ENCODE measurements at places on chromosomes 2 and 18. TPM values are rescaled to one million over a fixed set of nuclear protein-coding genes. Genes with fewer than 3 reads are reported as not detected.

DNA sequence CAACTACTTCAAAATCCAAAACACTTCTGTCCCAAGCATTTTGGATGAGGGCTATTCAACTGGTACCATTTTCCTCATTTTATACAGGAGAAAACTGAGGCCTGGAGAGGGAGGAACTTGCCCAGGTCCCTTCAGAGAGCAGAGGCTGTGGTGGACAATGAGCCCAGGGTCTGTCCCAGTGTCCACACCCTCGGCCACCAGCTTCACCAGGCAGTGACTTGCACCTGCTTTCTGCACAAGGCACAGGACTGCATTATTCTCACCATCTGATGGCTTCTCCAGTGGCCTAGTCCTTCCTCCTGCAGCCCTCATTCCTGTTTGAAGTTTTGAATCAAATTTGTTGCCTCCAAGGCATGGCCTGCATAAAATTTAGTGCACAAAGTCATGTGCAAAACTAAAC, 53.3 kb downstream of the RNF144A start:
- DNase-seq = no peak

The MOCOS gene
- polyA plus RNA-seq = not detected

DNA sequence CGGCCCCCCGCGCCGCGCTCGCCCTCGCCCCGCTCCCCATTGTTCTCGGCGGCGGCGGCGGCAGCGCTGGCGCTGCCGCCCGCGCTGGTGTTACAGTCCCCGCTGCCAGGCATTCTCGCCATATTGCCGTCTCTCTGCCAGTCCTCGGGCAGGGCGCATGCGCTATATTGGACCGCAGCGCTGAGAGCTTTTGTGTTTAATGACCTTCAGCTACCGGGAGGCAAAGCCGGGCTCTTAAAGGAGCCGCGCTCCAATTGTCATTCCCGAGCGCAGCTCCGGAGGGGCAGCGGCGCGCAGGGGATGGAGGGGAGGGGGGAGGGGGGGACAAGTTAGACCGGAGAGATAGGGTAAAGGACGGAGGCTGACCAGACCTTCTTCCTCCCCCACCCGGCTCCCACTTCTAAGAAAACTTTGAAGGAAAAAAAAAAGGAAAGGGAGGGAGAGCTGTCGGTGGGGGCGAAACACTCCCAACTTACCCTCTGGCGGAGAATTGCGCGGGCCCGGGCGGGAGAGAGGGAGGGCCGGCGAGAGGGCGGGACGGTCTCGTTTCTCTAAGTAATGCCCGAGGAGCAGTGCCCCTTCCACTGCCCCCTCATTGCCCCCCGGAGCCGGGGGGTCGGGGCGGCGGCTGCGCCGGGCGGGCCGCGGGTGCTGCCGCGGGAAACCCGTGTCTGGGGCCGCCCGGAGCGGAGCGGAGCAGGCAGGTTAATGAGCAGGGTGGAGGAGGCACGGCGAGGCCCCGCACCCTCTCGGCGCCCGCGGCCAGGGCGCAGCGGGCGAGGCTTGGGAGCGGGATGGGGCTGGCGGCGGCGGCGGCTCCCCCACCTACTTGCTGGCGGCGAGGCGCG, at the start of gene KCTD1:
KCTD1 (minus strand) TSS at position 139 of the 848 bp plus-strand sequence; CDS start at position 122, 17 bp downstream.
- peak; percentile 50 for DNase-seq

GRCh38 chr2:10654069-10654468, 35.7 kb downstream of the NOL10 start:
- no peak for DNase-seq

DNA sequence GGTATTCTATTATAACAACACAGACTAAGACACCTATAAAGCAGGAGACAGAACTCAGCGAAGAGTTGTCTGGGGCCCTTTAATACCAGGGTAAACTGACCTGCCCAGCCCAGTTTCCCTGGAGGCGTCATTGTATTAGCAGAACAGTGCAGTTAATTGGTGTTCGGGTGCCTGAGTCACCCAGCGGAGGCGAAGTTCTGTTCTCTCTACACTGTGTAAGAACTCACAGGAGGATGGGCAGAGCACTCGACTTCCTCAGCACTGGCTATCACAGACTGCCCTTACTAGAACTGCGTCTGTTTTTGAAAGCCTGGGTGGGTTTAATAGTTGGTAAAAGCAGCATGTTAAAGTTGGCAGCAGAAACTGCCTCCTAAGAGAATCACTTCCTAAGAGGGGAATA, 106.5 kb upstream of the ATP8B1 start:
- no peak for DNase-seq
